EL (cell line): ENCODE measurements at places on chromosomes 12 and 14.

- DNase-seq: peak; percentile 74
Measured at GRCh38 chr12:92721130-92721529, 18.3 kb downstream of the PLEKHG7 start.

DNA sequence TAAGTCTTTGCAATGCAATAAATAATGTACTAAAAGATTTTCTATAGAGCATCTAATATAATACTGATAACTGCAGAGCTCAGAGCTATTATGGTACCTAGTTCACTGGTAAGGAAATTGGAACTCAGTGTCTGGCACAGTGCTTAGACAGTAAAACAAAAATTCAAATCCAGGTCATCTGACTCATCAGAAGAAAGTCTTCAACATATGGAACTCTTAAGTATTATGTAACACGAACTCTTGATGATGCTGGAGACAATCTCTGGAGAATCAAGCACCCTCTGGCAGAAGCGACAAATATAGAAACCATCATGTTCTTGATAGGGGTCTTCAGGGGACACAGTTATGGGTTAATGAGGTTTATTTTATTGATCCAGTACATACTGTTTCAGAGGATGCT lies 37.3 kb upstream of the TRHDE start:
- DNase-seq: peak; percentile 33

DNA sequence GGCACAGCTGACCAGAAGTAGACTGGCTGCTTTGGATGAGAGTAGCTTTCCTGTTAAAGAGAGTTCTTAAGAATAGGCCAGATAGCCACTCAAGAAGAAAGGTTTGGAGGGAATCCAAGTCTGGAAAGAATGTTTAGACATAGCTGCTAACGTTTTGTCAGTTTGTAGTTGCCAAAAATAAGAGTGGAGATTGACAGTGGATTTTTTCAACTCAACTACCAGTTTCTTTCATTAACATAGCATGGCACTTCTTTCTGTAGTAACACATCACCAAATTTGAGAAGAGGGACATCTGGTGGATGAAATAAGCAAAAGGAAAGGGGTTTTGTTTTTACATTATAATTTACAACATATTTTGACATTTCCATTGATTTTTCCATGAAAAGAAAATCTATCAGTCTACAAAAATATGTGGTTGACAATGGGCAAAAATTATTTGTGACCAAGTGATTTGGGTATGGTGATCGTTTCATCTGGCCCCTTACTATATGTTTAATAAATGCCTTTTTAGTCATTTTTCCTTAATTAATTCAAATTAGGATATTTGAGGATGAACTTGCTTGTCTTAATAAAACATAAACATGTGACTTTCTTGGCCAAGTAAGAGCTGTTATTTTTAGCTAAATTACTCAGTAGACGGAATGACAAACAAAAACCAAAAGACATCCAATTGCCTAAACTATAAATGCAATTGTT lies 71.1 kb downstream of the PTPRR start:
- DNase-seq: peak; percentile 1

DNA sequence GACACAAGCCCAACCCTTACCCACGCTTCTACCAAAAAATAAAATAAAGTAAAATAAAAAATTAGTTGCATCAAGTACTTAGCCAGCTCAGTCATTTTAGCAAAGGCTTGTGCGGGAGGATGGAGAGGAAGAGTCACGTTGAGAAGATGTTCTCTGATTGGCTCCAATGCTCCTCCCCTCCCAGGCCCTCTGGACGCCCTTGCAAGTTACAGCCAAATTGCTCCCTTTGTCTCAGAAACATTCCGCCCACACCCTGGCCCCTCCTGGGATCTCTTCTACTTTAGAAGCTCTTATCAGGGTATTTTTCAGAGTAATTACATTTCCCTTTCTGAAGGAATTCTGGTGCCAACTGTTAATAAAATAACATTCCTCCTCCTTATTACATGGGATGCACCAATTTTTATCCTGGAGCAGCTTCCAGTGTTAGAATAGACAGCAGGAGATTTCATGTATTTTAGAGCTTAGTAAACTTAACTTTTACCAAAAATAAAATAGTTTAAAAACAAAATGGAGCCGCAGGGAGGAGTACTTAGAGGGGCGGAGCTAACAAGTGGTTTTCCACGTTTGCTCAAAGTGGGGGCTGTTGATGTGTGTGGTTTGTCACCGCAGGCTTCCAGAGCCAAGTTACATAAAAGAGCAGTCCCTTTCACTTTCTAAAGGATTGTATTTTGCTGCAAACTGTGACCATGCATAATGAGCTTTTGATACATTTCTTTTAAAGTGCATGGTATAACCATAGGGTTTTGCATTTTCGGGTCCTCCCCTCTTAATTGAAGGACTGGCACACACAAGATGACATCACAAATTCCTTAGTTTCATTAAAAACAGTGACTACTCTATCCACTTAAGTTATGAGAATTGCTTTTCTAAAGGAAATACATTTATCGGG lies 71.7 kb upstream of the RAP1B start:
- DNase-seq: peak; percentile 31

- DNase-seq: no peak
Measured at GRCh38 chr12:63898764-63899337, 54.4 kb downstream of the SRGAP1 start.

- no peak for DNase-seq
Measured at GRCh38 chr14:56733396-56733795, 76.9 kb downstream of the OTX2 start.

- peak; percentile 76 for DNase-seq
Measured at GRCh38 chr14:62179367-62180018, 417.3 kb downstream of the SNAPC1 start.

GRCh38 chr12:124759841-124760503 lies 103.7 kb downstream of the SCARB1 start:
- DNase-seq: no peak

- no peak for DNase-seq
Measured at GRCh38 chr12:51749206-51749985, 99.1 kb downstream of the FIGNL2 start.
